T-helper 1 cell (primary cell): ENCODE measurements at places on chromosomes 6 and 20.
A peak's percentile ranks its signal among the peaks of the same experiment; 100 is the strongest.

DNA sequence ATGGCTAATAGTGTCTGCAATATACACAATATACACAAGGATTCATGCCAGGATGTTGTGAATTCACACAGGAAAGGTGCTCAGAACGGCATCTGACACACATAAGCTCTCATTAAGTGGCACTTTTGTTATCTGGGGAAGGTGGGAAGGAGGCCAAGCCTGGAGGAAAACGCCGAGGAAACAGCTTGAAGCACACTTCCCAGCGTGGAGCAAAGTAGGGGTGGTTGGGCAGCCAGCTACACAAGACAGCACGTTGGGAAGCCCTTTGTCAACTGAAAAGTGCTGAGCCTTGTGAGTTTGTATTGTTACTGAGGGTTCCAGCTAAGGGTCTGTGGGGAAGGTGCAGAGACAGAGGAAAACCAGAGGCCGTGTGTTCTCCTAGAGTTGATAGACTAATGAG is 181.0 kb downstream of the ZMYND8 start:
- no peak for DNase-seq

DNA sequence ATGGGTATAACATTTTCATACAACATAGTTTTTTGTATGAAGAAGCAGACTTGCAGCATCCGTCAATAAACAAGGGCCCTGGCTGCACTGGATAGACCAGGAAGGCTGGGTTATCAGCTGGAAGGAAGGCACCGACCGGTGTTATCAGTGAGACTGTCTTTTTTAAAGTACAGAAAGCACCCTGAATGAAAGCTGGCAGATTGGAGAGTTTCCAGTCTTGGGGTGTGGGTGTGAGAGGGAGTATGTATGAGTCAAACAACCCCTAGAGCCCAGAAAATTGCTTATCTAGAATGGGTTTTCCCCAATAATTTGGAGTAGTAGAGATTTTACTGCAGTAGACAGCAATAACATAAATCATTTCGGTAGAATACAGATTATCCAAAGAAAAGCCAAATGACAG is 42.4 kb downstream of the TXLNB start:
- no peak for DNase-seq

GRCh38 chr6:83868639-83869038 is 9.2 kb downstream of the CYB5R4 start:
- no peak for DNase-seq

- DNase-seq = no peak
Measured at GRCh38 chr6:162220876-162221275, 506.7 kb downstream of the PRKN start.

DNA sequence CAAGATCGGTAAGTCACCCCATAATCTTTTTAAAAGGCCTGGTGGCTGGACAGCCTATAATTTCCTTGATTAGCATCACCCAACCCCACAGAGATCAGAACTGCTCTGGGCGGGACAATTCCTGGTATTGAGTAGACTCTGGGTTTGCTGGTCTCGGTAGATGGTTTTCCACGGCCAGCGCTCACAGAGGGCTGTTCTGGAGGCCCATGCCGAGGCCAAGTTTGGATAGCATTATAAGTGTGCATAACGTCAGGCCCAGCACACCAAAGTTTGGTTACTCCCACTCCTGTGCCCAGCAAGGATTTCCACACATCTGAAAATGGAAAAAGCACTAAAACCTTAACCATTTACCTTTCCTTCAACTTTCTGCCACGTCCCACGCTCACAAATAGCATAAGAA is 104.7 kb upstream of the RREB1 start:
- no peak for DNase-seq

- DNase-seq = no peak
Measured at GRCh38 chr6:148700047-148700715, 46.6 kb upstream of the UST start.

DNA sequence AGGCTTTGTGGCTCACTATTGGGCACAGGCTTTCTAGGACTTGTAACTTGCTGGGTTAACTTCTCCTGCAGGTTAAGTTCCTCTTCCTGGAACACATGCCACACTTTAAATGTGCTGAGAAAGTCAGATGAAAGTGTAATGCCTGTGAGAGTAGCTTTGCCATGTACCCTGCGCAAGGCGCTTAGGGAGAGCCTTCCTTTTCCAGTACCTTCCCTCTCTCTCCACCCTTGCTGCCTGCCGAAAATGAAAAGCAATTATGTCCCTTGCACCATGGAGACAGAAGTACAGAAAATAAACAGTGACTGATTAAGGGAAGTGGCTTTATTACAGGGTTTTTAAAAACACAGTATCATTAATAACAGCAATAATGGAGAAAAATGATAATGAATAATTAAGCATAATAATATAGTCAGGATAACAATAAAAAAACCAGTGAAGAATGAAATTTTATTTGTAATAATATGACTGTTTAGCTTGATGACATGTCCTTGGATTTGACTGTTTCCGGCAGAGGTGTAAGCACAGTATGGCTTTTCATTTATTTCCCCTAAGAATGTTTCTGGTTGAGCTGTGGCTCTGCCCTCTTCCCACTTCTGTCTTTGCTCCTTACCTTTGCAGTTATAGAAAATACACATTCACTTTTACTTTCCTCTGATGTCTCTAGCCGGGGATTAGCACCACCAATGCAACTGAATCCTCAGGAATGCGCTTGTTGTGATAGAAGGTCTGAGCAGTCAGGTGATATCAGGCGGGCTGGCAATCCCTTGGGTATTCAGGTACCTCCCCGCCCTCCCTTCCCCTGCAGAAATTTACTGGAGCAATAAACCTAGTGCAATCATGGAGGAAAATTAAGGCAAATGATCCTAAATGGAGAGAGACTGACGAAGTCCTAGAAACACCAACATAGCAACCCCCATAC is 472.3 kb upstream of the CITED2 start:
- no peak for DNase-seq

GRCh38 chr6:21740376-21741124 is 147.0 kb downstream of the SOX4 start:
- DNase-seq = no peak

DNA sequence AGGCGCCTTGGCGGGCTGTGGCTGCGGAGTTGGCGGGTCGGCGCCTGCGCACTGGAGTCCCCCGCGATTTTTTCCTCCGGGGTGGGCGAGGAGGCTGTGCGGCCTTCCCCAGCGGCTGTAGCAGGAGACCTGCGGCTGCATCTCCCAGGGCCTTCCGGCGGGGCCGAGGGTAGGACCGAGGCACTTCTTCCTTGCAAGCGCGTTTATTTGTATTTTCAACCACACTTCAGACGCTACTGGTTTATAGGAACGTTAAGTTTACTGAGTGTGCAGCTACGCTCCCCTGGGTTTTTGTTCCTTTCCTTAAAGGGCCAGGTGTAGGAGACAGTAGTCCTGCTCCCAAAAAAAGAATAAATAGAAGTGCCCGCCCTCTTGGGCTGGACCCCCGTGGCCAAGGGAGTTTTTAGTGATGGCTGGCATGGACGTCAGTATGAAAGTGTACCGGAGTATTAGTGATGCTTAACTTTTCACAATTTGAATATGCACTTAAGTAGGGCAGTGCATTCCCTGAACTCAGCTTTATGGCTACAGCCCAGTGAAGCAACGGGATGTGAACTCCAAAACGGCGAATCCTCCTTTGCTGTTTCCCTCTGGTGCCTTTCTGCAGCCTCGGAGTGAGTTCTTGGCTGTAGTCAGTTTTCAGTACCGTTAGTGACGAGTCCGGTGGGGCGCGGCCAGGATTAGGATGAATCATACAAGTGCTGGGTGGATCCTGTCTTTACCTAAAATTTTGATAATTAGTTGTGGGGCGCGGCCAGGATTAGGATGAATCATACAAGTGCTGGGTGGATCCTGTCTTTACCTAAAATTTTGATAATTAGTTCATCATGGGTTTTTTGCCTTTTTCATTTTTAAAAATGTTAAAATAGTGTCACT is 1.0 kb upstream of the FBXO5 start:
- peak; percentile 90 for DNase-seq

DNA sequence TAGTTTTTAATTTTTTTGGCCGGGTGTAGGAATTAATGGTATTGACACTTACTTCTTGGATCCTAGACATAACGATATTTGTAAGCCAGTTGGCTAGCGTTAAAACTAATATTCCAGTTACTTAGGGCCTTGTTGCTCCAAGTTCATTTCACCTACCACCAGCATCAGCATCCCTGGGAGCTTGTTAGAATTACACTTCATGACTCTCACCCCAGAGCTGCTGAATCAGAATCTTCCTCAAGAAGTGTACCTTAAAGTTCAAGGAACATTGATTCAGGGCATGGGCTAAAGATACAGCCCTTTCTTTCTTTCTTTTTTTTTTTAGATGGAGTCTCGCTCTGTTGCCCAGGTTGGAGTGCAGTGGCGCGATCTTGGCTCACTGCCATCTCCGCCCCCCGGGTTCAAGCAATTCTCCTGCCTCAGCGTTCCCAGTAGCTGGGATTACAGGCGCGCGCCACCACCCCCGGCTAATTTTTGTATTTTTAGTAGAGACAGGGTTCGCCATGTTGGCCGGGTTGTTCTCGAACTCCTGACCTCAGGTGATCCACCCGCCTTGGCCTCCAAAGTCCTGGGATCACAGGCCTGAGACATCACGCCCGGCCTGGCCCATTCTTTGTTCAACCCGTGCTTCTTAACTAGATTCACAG is 1.1 kb downstream of the SLX4IP start:
- no peak for DNase-seq

DNA sequence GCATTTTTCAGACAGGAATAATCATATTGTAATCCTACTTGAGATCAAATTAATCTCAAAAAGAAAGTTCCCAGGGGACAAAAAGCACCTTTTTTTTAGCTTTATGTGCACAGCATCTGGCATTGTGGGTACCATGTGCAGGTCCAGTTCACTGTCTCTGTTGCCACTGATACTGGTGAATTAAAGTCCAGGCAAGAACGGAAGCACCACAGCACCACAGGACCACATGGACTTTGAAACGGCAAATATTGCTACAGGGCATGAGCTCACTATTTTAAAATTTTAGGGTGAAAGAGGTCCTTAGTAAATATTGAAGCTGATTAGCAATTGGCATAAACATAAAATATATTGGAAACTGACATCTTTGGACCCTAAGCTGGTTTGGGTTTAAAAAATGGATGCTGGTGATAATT is 709.0 kb downstream of the EPM2A start:
- DNase-seq = no peak

- no peak for DNase-seq
Measured at GRCh38 chr20:20752712-20753111, 40.3 kb upstream of the RALGAPA2 start.

DNA sequence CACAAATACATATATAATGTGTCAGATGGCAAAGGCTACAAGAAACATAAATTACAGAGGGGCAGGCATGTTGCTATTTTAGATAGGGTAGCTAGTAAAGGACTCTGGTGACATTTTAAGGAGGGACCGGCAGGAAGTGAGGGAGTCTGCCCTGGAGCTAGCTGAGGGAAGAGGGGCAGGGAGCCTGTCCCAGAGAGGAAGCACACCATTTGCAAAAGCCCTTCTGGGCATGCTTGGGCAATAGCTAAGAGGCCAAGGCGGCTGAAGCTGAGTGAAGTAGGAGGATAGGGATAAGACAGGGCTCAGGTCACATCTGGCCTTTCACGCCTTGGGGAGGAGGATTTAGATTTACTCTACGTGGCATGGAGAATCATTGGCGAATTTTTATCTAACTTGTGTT is 96.2 kb downstream of the RTN4IP1 start:
- DNase-seq = no peak

GRCh38 chr6:32413427-32414047 is 6.6 kb upstream of the BTNL2 start:
- DNase-seq = peak; percentile 71

GRCh38 chr6:148811459-148811858 is 64.6 kb downstream of the UST start:
- no peak for DNase-seq

GRCh38 chr6:78607189-78607588 is 260.2 kb upstream of the IRAK1BP1 start:
- no peak for DNase-seq

- DNase-seq = no peak
Measured at GRCh38 chr6:16002332-16003196, 126.3 kb upstream of the MYLIP start.

GRCh38 chr6:75379536-75379935 is 94.9 kb upstream of the TMEM30A start:
- no peak for DNase-seq

- no peak for DNase-seq
Measured at GRCh38 chr6:130982941-130983456, 80.0 kb downstream of the EPB41L2 start.

GRCh38 chr6:123118811-123119210 is 122.8 kb downstream of the CLVS2 start:
- no peak for DNase-seq

GRCh38 chr6:121430514-121431460 is 4.7 kb upstream of the GJA1 start:
- DNase-seq = no peak

DNA sequence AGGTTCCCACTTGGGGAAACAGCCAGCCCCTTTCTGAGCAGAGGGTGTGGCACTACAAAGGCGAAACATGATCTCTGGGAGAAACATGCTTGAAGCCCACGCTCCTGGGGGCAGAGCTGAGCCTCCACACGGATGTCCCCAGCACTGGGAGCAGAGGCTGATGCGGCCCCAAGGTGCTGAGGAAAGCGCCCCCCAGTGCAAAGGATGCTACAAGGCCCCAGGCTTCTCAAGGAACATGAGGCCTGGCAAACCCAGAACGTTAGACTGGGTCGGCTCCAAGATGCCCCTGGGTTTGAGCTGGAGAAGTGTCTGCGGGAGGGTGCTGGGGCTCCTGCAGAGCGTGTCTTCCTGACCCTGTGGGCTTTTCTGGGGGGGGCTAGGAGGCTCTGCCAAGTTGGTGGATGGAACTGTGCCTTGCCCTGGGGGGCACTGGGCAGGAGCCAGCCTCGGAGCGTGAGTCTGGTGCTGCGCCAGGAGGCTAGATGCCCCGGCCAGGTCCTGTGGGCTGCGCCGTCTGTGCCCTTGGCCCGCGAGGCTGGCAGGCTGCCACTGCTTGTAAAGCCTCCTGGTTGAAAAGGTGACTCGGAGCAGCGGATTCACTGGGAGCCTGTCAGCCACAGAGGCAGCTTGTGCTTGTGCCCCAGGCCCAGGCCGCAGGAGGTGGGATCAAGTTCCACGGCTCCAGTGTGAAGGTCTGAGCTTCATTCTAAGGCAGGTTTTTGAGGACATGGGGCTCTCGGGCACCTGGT is 8.1 kb downstream of the SYNJ2 start:
- no peak for DNase-seq

DNA sequence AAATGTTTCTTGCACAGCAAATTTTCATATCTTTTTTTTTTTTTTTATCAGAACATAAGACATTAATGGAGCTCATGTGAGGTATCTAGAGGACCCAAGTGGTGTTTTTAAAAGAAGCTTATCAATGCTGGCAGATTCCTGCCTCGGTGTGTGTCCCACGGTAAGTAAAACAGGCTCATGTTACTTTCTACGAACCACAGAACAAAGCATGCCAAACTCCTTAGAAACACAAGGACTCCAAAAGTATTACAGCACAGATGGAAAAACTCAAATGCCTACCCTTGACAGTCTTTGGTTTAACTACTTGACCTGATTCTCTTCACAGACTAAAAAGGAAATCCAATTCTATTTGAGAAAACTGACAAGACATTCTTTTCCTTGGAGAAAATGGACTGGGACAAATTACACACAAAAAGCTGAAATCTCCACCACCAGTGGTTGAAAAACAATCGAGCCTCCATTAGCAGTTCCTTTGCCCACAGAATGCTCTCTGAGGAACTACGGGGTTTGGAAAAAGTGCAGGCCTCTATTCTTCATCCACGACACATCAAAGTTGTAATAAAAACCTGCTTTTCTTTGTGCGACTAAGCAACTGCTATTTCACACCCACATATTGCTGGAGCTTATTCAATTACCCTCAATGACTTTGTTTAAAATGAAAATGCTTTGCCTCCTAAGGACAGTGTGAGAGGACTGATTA is 5.4 kb downstream of the METTL24 start:
- DNase-seq = no peak

- no peak for DNase-seq
Measured at GRCh38 chr20:9807136-9807535, 31.7 kb downstream of the PAK5 start.

GRCh38 chr6:145603424-145603833 is 131.9 kb downstream of the EPM2A start:
- no peak for DNase-seq
